ENCODE measurements at places on chromosomes 1 and 21. TPM values are rescaled to one million over a fixed set of nuclear protein-coding genes. Genes with fewer than 3 reads are reported as not detected.

PBX1 gene
- 16.2 TPM for total RNA-seq

CLIC6 gene
- total RNA-seq = 3.1 TPM

RAB3B gene
- total RNA-seq = 2.2 TPM

SV2A gene
- total RNA-seq = 9.0 TPM

C1QTNF12 gene
- total RNA-seq = not detected

CD55 gene
- 37.9 TPM for total RNA-seq

GRCh38 chr1:3287656-3288160, 166.8 kb upstream of the ARHGEF16 start:
- no peak for DNase-seq

GRCh38 chr1:23400324-23401114, 24.0 kb downstream of the TCEA3 start:
- no peak for DNase-seq

- no peak for DNase-seq
These were observed 40.5 kb downstream of the EPHB2 start for GRCh38 chr1:22751124-22751531.

DNA sequence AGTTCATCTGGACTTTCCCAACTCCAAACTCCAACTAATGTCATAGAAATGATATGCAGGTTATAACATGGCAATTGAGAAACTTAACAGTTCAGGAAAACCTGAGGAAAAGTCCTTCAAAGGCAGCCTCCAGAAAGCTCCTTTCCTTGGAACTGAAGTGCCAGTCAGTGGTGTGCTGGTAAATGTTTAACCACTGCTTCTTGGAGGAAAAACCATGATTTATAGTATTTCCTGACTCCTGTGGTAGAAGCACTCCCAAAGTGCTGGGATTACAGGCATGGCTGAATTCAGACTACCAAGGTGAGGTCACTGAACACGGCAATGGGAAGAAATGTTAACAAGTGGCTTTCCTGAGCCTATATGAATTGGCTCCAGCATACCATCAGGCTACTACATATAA, 26.7 kb upstream of the ZNHIT6 start:
- peak; percentile 4 for DNase-seq

GRCh38 chr21:34845521-34846451, 177.0 kb downstream of the CLIC6 start:
- peak; percentile 93 for DNase-seq

DNA sequence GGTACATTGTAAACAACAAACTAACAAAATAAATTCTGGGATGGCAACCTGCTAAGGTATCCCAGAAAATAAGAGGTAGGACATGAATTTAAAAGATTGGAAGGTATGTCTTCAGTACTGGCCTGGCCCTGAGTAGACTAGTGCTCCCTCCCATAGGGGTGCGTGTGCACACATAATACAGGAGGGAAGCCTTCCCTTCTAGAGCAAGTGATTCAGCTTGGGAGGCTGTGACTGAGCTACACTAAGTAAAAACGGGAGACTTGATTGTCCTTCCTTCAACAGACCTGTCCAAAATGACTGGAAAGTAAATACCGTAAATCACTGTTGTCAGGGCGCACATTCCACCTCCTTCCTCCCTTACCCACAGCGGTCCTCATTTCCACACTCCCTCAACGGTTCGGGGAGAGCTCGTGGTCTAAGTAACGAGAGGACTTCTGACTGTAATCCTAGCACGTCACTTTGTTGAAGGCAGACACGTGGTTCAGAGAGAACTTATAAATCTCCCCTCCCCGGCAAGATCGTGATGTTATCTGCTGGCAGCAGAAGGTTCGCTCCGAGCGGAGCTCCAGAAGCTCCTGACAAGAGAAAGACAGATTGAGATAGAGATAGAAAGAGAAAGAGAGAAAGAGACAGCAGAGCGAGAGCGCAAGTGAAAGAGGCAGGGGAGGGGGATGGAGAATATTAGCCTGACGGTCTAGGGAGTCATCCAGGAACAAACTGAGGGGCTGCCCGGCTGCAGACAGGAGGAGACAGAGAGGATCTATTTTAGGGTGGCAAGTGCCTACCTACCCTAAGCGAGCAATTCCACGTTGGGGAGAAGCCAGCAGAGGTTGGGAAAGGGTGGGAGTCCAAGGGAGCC, at the start of gene TGFB2:
Gene TGFB2 (plus strand): TSS at position 523 of the 859 bp plus-strand sequence. CDS start 1,366 bp downstream, outside the sequence.
- DNase-seq = peak; percentile 77

DNA sequence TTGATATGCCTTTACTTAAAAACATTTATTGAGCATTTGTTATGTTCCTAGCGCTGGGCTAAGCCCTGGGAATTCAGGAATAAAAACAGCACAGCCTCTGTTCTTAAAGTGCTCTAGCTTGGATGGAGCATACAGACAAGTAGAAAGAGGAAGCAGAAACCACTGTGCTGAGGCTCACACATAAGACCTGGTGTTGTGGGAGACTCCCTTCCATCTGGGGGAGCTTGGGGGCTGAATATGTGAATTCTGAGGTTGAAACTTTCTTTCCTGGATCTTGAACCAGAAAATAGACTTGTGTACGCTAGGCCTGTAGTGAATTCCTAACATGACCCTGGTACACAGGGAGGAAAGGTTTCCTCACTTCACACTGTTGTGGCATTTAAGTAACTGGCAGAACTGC, 209.9 kb downstream of the ZNF326 start:
- no peak for DNase-seq

GRCh38 chr1:186722711-186723309, 42.6 kb upstream of the PTGS2 start:
- DNase-seq = peak; percentile 51

GRCh38 chr1:217270101-217270500, 360.8 kb downstream of the GPATCH2 start:
- DNase-seq = no peak

- no peak for DNase-seq
These were observed 3.1 kb downstream of the ENO1 start for GRCh38 chr1:8875216-8875861.

- no peak for DNase-seq
These were observed 246.0 kb downstream of the RPS6KC1 start for GRCh38 chr1:213297021-213297420.

DNA sequence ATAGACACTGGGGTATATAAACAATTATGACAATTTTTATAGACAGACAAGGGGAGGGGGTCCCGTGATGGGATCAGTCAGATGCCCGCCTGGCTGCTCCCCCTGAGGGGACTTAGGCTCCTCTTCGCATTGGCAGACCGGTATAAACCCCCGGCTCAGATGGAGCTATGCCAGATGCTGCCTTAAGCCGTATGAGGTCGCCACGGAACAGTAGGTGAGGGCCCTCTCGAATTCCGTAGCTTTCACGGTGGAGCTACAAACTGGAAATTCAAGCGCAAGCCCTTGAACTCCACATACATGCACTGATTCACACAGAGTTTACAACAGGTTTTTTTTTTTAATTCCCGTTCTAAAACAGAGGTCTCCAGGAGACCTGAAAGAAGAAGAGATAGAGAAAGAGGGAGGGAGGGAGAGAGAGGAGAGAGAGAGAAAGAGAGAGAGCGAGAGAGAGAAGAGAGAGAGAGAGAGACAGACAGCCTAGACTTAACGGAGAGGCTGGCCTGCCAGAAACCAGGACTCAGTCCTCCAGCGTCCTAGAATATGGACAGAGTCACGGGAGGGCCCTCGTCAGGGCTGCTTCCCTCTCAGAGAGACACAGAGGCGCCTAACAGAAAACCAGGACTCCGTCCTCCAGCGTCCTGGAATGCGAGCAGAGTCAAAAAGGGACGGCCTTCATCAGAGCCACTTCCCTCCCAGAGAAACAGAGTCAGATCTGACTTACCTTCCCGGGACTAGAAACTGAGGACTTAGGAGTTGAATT, 24.4 kb upstream of the TMEM54 start:
- no peak for DNase-seq

DNA sequence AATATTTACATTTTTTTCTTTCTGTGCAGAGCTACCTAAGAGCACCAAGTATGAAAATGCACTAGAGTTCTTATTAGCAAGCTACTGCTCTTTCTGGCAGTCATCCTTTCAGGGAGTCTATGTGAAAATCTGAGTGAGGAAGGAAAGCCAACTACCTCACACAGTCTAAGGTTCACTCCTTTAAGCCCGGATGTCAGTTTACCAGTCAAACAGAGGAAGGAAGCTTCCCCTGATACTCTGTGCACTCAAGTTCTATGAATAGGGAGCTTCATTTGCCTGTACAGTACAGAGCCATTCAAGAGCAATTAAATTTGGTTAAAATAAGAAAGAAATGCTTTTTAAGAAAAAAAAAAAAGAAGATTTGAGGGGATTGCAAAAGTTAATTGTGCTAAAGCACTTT, 6.9 kb downstream of the COL11A1 start:
- DNase-seq = no peak

DNA sequence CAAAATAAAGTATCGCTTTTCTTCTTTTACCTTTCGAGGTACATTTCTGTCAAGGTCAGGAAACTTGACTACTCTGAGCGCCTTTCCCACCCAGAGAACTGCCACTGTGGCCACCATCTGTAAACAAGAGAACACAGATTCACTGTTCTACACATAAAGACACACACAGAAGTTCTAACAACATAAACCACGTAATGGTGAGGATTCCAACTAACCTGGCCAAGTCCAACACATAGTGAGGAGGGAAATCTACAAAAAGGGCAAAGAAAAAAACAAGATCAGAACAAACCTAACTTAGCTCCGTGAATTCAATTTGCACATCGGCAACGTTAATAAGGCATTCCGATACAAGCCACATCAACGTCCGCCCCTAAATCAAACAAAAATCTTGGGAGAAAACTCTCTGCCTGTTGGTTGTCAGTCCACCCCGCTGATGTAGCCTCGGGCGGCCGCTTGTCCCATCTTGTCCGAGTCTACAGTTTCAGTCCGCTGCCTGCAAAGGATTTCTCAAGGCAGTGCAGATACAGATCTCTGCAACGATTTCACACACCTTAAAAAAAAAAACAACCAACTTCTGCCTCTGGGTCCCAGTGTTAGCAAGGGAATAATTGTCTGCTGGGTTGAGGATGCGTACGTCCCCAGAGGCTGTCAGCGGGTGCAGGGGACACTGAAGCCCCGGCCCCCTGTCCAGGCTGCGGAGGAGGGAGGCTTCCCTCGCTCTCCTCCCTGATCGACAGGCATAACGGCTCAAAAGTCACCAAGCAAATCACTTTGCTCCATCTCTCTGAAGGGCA, 1.0 kb downstream of the SLC35D1 start:
- peak; percentile 47 for DNase-seq

GRCh38 chr1:1290238-1290731, 10.0 kb downstream of the SCNN1D start:
- peak; percentile 70 for DNase-seq

DNA sequence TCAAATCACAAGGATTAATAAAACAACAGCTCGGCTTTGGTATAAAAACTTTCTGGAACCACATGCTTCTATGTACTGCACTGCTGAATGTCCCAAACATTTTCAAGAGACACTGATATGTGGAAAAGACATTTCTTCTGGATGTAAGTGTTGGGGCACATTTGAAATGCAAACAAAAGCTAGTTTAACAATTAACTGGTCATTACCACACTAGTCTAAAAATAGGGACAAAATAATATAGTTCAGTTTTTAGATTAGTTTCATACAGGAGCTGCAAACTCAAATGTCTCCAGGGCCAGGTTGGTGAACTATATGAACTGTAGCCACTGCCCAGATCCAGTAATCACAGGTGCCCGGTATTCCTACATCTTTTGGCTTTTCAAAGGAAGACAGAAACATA, 3.2 kb downstream of the IL23R start:
- DNase-seq = no peak

DNA sequence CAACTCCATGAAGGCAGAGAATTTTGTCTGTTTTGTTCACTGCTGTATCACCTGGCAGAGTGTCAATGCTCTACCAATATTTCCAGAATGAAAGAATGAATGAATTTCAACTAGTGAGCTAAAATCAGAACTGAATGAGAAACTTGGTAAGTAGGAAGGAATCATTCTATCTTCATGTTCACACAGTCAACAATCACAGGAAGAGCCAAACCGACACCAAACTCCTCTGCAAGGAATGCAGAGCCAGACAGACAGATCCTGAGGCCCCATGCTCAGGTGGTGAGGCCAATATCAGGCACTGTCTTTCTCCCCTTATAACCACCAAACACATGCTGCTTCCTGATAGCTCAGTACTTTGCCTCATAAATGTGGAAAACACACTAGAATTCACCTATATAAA, 139.1 kb downstream of the SLC45A1 start:
- no peak for DNase-seq

DNA sequence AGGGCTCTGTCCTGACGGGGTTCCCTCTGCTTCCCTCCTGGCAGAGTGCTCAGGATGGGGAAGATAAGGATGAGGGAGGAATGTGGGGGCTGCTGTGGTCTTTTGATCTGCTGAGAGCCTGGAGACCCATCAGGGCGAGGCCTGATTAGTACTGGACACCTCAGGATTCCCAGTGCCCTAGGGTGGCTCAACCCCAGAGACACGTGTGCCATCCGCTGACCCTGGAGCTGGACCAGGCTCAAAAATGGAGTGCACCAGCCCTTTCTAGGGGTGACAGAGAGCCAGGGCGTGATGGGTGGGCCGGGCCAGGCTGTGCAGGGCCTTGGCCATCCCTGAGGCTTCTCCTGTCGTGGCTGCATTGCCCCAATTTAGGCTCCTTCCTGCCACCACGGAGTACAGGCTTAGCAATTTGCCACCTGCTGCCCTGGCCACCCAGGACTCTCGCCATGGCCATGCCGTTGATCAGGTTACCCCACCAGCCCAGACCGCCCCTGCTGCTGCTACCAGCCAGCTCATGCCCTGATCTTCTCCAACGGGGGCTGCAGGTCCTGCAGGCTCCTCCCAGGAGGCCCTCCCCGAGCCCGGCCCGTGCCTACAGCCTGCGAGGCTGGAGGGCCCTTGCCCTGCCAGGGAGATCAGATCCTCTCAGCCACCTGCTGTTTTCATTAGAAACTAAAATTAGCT, 9.5 kb downstream of the WNT4 start:
- no peak for DNase-seq

DNA sequence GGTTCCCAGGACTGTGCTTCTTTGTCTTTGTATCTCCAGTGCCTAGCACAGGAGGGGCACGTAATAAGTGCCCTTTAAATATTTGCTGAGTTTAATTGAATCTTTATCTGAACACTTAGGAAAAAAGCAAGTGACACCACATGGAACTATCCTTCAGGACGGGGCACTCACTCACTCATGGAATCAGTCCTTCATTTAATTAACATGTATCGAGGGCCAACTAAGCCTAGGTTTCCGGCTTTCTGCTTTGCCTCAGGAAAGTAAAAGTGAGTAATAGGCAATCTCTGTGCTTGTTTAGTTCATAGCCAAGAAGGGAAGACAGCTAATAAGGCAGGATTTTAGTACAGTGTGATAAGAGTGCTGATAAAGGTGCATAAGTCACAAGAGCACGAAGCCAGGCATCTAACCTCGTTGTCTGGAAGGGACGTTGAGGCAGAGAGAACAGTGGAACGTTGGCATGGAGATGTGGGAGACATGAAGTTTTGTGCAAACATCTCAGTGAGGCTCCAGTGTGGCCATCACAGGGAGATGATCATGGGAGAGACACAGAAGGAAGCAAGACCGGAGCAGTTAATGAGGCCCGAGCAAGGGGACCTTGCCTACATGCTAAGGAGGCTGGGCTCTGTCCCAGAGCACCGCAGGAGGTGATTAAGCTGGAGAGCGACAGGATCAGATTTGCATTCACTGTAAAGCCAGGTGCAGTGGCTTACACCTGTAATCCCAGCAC, 54.1 kb upstream of the TRIM67 start:
- DNase-seq = no peak

All from Daoy (cell line).